ENCODE measurements at places on chromosomes 7 and 10.

DNA sequence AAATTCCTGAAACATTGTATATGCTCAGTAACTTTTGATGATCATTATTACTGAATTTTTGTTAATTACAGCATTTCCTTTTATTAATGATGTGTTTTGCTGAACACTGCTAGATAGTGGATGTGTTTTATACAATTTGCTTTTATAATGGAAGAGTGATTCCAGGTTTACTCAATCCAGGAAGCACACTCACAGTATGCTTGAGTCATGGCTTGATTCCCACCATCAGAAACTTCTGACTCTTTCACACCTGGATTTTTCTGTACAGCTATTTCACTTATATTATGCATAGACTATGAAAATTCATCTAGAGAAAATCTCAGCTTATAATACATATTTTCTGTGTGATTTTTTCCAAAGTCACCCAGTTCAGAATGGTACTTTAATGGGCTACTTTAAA, 1040.9 kb downstream of the GRM8 start:
- no peaks in the 10 kb centered on the region for H3K36me3 ChIP-seq
- H3K4me3 ChIP-seq, result no peak overlapping the region
- no peak overlapping the region for H3K27ac ChIP-seq

- no peak overlapping the region for H3K4me3 ChIP-seq
- no peaks in the 10 kb centered on the region for H3K36me3 ChIP-seq
- H3K4me1 ChIP-seq, result no peaks in the 10 kb centered on the region
- no peaks in the 10 kb centered on the region for H3K27me3 ChIP-seq
Measured at GRCh38 chr7:4015371-4015770, 666.7 kb upstream of the FOXK1 start.

GRCh38 chr7:37494926-37495325, 46.3 kb upstream of the ELMO1 start:
- H3K27me3 ChIP-seq, result no peaks in the 10 kb centered on the region
- no peak overlapping the region for H3K4me3 ChIP-seq
- no peak overlapping the region for H3K27ac ChIP-seq
- DNase-seq, result no peak

GRCh38 chr7:45191396-45191795, 33.8 kb downstream of the RAMP3 start:
- no peaks in the 10 kb centered on the region for H3K36me3 ChIP-seq
- H3K4me3 ChIP-seq, result no peak overlapping the region
- H3K27me3 ChIP-seq, result no peaks in the 10 kb centered on the region
- no peaks in the 10 kb centered on the region for H3K4me1 ChIP-seq
- no peak for DNase-seq
